Amygdala (tissue), 56 donors: ENCODE measurements at places on chromosomes 12 and 14.

DNA sequence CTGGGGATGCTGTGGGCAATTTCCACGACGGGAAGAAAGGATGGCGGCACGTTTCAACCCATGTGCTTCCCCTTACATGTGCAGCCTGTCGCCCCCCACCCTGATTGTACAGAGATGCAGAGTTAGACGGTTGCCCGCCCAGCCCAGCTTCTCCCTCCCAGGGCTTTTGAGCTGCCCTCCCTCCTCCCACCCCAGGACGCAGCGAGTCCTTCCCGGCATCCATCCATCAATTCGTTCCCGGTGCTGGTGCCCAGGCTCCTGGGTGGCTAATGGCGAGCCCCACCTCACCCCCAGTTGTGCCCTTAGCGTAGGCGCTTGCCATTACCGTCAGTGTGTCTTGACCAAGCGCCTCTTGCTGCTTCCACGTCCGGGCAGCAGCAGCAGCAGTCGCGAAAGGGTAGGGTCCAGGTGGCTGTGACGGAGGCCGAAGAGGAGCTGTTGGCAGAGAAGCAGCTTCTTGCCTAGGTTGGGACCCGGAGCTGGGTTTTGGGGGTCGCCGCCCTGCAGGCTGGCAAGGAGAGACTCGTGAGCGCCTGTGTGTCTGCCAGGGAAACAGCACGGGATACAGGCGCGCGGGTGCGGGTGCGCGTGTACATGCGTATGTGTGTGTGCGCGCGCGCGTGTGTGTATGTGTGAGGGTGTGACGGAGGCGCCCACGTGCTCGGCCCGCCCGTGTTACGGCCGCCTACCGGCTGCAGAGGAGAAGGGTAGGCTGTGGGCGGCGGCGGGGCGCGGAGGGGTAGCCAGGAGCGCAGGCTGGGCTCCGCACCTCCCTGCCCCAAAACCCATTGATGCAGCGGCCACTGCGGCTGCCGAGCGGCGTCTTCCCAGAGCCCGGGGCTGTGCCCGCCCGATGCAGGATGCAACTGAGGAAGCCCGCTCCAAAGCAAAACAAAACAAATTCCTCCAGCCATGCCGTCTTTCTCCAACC lies at the start of gene SLC6A15:
Gene SLC6A15, minus strand, starts transcription at position 602 of the 931 bp plus-strand sequence. CDS start 20,679 bp downstream, outside the sequence.
- peak; percentile 85 for DNase-seq

DNA sequence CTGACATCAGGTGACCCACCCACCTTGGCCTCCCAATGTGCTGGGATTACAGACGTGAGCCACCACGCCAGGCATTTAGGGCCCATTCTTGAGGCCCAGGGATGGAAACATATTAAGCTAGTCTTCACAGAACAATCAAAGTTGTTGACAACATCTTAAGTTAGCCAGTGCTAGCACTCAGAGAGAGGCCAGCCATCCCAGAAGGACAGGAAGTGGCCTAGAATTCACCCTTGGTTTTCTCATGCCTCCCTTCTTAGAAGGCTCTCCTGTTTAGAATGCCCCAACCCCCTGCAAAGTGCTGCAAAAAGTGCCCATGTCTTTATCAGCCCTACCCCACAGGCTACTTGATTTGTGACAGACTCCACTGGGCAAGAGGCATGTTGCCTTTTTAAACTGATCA lies 12.1 kb upstream of the OR6J1 start:
- no peak for DNase-seq

GRCh38 chr12:132491138-132491663 lies 1.2 kb downstream of the FBRSL1 start:
- DNase-seq, result no peak

GRCh38 chr14:70642303-70643235 lies 853 bp downstream of the TTC9 start:
- DNase-seq, result no peak

DNA sequence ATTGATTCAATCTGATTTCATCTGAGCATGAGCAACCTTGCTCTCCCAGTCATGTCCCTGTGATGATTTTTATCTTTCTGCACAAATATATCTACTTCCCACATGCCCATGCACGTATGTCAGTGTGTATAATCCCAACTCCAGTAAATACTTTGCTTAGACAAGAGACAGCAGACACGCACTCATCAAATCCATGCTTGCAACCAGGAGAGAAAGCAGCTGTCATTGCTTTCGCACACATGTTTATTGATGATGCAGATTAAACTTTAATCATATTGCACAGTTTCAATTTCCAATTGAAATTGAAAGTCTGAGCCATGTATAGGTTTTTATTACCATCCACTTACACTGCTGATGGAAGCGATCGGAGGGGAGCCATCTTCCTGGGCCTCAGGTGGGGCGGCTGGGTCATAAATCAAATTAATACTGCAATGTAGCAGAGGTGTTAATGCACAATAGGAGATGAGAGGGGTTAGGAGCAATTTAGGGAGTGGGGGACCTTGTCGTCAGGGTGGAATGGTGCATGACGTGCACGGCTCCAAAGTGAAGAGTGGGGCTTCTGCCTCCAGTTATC lies 68.6 kb upstream of the SRRM4 start:
- DNase-seq, result no peak

DNA sequence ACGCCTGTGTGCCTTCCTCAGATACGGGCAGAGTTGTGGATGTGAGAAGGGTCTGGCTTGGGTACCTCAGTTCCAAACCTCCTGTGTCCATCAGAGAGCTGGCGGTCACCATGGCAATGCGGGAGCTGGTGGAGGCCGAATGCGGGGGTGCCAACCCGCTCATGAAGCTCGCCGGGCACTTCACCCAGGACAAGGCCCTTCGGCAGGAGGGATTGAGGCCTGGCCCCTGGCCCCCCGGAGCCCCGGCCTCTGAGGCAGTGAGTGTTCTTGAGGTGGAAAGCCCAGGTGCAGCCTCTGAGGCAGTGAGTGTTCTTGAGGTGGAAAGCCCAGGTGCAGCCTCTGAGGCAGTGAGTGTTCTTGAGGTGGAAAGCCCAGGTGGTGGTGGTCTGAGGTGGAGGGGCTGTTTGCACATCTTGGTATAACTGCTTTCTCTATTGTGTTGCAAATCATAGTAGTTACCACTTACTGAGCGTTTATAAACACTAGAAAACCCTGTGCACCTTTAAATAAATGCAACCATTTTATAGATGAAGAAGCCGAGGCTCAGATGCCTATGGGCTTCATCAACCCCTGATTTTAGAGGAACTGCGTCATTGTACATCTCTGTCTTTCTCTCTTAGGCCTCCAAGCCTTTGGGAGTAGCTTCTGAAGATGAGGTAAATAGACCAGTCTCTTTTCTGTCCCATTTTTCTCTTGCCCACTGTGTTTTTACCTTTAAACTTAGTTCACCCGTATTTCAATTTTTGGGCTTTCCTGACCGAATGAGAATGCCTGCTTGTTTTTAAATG lies 976 bp downstream of the PEX5 start:
- peak; percentile 34 for DNase-seq

DNA sequence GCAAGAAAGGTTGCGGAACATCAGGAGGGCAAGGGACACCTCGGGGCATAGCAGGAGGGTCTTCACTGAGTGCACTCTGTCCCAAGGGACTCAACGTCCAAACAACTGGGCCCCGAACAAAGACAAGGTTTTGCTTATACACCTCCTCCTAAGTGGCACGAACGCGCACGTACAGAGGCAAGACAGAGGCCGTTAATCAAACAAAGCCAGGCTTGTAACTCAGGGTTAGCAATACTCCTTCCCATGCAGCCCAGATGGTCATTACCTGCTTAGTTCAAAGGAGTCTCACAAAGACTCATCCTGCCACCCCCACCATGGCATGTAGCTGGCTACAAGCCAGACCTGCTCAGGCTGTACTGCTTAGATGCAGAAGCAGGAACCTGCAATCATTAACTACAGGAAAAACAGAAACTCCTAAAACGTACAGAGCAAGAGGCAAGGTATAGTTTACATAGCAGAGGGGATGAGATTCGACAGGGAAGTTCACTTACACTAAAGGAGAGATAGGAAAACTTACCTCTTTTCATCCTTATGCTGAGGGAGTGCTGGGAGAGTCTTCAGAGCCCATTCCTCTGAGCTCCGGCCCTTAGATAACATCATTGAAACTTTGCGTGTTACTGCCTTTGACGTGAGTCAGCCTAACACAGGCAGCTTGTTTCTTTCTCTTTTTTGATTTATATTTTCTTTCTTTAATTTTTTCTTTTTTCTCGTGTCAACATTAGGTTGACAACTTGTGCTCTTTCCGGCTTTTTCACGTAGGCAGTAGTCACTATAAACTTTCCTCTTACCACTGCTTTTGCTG lies 1319.1 kb downstream of the TMEM121 start:
- DNase-seq, result no peak

- DNase-seq, result no peak
Observed at GRCh38 chr12:20211981-20212421, 156.3 kb upstream of the PDE3A start.

- no peak for DNase-seq
Observed at GRCh38 chr12:116184763-116185162, 92.7 kb downstream of the MED13L start.
